ENCODE measurements at places on chromosomes 12 and 14. TPM values are rescaled to one million over a fixed set of nuclear protein-coding genes. Genes with fewer than 3 reads are reported as not detected.
A peak's percentile ranks its signal among the peaks of the same experiment; 100 is the strongest.

DNA sequence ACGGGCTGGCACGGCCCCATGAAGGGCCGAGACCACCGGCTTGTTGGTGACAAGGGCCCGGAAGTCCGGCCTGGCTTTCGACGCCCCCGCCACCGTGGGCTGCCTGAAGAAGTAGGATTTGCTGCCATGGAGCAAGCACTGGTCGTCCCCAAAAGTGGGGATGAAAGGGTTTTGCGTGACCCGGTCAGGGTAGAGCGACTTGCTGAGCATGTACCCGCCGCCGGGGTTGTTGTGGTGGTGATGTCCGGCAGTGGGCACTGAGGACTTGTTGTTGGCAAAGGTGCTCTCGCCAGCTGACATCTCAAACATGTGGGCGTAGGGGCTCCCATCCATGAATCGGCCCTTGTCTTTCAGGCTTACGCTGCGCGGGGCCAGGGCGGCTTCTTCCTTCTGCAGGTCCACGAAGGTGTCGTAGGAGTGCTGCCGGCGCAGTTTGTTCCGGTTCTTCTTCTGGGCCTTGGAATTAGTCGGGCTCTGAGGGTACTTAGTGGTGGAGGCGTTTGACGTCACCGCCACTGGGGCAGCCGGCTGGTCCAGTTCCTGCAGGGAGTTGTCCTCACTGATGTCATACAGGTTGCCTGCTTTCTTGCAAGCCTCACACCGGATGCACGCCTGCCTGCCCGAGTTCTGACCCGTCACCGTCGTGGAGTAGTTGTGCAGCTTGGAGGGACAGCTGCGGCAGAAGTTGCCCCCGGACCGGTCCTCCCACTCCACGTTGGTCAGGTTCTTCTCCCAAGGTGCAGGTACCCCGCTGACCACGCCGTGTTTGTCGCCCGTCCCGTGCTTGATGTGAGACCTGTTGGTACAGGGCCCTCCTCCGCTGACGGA, 366.6 kb downstream of the EMP1 start:
- DNase-seq: peak; percentile 19

The C12orf56 gene
- total RNA-seq: not detected

- no peak for DNase-seq
Observed at GRCh38 chr12:9449181-9449580, 158.5 kb downstream of the KLRB1 start.

GRCh38 chr12:40171501-40171900, 53.3 kb upstream of the LRRK2 start:
- no peak for DNase-seq

GRCh38 chr14:27553790-27554189, 956.0 kb upstream of the NOVA1 start:
- DNase-seq: no peak

- DNase-seq: peak; percentile 86
Observed at GRCh38 chr14:60002819-60003492, 83.0 kb downstream of the LRRC9 start.

DNA sequence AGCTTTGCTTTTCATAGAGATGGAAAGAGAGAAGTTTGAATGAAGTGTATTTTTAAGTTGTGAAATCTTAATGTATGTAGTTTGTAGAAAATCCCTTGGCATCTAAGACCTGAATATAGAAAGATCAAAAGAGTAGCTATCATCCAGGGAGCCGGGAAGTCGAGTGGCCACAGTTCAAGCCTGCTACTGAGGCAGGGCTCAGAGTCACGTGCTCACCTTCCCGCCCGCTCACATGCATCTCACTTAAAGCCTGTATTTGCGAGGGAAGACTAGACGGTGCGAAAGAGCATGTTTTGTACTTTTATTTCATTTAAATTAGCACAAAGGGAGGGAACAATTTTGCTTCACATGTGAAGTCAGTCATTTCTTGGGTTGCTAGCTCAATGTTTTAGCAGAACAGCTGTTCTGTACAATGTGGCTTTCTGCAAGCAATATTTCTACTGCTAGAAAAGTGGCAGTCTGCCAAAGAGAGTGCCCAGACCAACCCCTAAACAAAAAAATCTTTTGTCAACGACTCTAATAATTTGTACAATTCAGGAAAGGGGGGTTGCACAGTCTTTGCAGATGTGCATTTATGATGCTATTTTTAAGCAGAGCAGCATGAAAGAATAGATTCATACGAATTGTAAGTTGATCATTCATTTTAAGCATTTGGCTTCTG, 290.7 kb downstream of the NPAS3 start:
- DNase-seq: no peak

- no peak for DNase-seq
Observed at GRCh38 chr12:96241846-96242256, 47.7 kb downstream of the ELK3 start.

GRCh38 chr12:6416596-6416995, 28.2 kb upstream of the CD27 start:
- no peak for DNase-seq

The RGS6 gene
- 26.0 TPM for total RNA-seq

The ESYT1 gene
- 28.0 TPM for total RNA-seq

- no peak for DNase-seq
Observed at GRCh38 chr14:63701606-63702299, 26.1 kb downstream of the SGPP1 start.

GRCh38 chr12:131620520-131620919, 90.4 kb upstream of the SFSWAP start:
- no peak for DNase-seq

The CCDC63 gene
- total RNA-seq: not detected

GRCh38 chr14:104660597-104660996, 28.8 kb upstream of the INF2 start:
- no peak for DNase-seq

GRCh38 chr14:55800156-55800785, 220.3 kb downstream of the KTN1 start:
- no peak for DNase-seq

- DNase-seq: no peak
Observed at GRCh38 chr14:89288114-89288513, 128.9 kb downstream of the FOXN3 start.

- DNase-seq: peak; percentile 25
Observed at GRCh38 chr12:124768452-124769162, 95.1 kb downstream of the SCARB1 start.

DNA sequence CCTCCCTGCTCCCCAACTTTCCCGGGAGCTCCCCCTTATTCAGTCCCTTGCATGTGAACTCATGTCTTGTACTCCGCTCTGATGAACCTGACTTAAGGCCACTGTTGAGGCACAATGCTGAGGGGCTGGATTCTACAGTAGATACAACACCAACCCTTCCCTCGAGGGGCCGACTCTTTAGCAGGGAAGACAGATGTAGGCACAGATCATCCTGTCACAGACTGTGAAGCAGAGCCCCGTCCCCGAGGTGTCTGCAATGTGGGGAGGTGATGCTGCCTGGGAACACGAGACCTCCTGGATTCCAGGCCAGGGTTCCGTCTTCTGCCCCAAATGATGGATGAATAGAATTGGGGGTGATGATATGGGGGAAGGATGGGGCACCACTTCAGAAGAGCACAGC, 175.1 kb downstream of the CHST11 start:
- no peak for DNase-seq

DNA sequence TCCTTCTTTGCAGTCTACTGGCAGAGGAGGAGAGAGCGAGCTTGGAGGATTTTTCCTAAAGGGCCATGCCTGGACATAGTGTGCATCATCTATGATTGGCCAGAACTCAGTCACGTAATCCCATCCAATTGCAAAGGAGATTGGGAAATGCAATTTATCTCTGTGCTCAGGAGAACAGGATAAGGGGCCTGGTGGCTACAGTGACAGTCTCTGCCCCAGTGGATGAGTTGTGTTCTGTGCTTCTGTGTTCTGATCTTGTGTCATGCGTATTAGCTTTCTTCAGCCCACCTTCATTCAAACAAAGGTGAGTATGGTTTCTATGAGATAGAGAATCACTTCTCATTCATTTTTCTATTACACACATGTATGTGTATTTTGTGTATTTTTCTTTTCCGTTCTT, 144.3 kb downstream of the NRXN3 start:
- DNase-seq: no peak

- DNase-seq: no peak
Observed at GRCh38 chr12:51938726-51939125, 12.8 kb upstream of the ACVR1B start.

DNA sequence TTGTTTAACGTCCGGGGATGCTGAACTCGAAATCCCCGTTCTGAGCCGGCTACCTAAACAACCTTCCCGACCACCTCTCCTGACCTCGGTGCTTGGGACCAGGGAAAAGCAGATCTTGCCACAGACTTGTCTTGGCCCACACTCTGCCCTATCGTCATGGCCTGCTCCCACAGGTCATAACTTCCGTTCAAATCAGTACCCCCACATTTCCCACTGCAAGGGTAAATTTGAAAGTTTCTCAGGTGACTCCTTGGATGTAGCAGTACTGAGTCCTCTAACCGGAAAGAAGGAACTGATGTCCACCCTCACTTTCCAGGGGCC, 612 bp upstream of the RBM23 start:
- DNase-seq: no peak

The NKX2-1 gene
- total RNA-seq: not detected

Measured in left ventricle myocardium superior (tissue), 1 donor.